ENCODE measurements at places on chromosomes 3 and 15.
A peak's percentile ranks its signal among the peaks of the same experiment; 100 is the strongest.

DNA sequence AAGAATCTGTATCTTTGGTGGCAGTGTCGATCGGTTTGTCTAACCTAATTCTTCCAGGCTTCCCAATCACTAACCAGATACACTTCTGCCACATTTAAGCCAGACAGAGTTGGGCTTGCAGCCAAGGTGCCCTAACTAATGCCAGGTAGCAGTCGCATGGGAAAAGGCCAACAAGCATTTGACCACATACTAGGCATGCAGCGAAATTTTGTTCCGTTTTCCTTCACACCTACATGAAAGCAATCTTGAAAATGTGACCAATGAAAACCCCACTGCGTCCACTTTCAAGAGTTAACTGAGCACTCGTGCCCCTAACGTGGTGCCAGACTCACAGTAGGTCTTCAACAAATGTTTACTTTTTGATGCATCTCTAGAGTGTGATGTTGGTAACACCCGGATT is 192.2 kb upstream of the TPM1 start:
- no peak for DNase-seq

GRCh38 chr15:66312144-66312543 is 18.8 kb downstream of the DIS3L start:
- DNase-seq = no peak

- DNase-seq = no peak
These were observed 29.3 kb downstream of the ZNF710 start for GRCh38 chr15:90030376-90030775.

GRCh38 chr3:34683851-34684250 is 885.4 kb downstream of the PDCD6IP start:
- DNase-seq = no peak

DNA sequence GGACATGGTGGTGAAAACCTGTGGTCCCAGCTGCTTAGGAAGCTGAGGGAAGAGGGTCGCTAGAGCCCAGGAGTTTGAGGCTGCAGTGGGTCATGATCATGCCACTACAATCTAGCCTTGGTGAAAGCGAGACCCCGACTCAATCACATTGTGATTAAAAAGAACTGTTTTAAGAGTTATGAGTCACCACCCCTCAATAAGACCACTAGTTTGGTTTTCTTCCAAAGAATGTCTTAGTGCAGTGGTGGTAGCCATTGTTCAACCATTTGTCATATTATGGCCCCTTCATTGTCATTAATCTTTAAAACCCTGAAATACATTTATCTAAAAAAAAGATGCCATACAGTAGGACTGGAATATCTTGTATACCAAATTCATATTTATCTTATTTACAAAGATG is 48.8 kb downstream of the BLM start:
- DNase-seq = no peak

DNA sequence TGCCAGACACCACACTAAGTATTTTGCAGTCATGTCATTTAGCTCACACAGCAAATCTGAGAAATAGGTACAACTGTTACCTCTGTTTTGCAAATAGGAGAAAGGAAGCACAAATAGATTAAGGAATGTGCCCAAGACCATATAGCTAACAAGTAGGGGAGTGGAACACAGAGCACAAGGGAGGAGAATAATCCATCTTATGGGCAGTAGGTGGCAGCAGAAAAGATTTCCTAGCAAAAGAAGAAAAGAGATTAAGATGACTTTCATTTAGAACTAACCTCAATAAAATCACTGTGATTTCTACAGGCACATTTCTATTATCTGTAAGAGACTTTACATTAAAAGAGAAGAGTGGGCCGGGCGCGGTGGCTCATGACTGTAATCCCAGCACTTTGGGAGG is 49.1 kb downstream of the NR1I2 start:
- no peak for DNase-seq

DNA sequence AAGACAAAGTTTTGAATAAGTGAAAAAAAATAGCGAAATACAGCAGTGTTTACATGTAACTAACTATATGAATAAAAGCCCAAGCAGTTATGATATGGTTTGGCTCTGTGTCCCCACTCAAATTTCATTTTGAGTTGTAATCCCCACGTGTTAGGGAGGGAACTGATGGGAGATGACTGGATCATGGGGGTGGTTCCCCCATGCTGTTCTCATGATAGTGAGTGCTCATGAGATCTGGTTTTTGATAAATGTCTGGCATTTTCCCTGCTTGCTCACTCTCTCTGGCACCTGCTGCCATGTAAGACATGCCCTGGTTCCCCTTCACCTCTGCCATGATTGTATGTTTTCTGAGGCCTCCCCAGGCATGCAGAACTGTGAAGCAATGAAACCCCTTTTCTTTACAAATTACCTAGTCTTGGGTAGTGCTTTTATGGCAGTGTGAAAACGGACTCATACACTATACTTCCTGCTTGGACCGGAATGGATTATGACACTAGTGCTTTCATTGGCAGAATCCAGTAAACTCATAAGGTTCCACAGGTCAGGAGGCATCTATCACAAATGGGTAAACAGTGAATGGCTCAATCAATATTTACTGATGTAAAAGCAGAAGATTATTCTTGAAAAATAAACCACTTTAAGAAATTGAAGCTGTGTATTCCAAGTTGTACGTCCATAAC is 192.1 kb downstream of the CBLB start:
- no peak for DNase-seq

DNA sequence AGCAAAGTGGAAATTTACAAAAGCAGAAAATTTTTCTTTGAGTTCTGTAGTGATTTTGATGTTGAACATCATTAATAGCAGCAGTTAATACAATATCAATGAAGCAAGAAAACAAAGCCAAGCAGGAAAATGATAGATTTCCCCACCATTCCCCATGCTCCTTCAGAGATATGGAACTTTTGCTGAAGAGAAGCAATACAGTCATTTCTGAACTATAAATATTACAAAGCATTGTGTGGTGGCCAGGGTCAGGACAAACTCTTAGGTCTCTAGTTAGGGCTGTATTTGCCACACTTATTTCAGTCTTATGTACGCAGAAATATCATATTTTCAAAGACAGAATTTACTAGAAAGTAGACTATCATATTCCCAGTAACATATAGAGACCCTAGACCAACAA is 88.8 kb upstream of the P3H2 start:
- DNase-seq = no peak

- DNase-seq = peak; percentile 38
These were observed at the start of gene CAMK1 for GRCh38 chr3:9769426-9770275. Gene CAMK1 (minus strand): TSS chr3:9769947. CDS start chr3:9767749, 2,198 bp downstream.

DNA sequence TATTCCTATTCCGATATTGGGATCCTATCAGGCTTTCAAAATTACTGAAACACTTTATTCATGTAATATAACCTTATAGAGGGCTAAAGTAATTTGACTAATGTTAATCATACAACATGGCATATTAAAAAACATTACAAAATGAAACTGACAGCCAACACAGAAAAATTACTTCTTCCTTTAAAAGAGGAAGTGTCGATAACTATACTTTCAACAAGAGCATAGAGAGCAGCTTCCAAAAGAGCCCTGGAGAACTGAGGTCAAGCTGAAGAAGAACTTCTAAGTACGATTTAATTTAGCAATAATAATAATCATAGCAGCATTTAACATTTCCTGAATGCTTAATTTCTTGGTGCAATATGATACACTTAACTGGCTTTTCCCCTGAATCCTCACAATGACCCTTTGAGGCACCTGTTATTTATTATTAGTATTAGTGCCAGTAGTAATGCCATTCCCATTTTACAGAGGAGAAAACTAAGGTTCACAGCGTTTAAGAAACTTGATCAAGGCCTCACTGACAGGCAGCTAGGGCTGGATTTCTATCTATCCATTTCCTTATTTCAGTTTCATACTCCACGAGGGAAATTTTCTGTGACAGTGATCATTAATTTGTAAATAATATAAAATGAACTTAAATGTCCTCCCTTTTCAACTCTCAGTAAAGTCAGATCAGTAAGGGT is 181.6 kb downstream of the CFAP20DC start:
- DNase-seq = no peak

DNA sequence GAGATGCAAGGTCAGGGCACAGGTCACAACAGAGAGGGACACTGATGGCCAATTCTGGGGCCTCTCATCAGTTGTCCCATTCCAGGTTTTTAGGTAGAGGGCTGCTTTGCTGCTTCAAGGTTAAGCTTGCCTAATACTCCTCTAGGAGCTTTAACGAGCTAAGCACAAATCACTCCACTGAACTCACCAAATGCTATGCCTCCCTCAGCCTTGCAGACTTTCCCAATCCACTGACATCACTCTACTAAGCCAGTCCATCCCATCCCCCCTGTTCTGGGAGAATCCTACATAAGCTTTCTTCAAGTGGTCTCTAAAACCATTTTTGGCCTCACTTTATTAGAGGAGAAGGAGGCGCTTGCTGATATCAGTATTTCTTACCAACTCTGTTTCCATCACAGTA is 24.8 kb upstream of the PDCD6IP start:
- no peak for DNase-seq

GRCh38 chr3:46135475-46135874 is 72.6 kb downstream of the CCR1 start:
- no peak for DNase-seq

DNA sequence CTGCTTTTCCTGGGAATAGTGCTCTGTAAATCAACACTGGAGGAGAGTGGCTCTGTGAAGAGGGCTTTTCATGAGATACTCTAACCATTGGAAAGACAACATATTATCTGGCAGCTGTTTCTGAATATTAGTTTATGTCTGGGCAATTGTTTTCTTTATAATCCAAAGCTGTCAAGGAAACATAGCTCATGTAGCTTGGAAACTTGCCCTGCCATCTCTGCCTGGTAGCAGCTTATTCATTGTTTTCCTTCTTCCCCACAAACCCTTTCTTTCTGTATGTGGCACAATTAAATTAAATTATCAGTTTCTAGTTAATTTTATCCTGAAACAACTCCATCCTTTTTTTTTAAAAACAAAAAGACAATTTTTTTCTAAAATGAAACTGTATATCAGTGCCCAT is 160.0 kb downstream of the EDEM1 start:
- DNase-seq = no peak

DNA sequence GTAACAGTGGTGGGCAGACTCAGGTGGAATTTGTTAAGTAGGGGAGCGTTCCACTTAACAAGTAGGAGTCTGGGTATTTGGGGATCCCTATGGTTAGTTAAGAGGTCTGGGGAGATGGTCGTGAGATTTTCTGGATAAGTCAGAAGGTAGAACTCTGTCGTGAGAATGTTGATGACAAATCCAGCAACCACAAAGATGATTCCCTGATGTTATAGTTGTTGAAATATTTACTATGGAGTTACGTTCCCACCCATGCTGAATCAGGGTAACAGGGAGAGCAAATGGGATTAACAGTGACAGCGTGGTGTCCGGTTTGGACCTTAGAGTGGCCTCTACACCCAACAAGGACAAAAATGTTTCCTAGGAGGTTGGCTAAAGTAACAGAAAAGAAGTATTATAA is 110.8 kb downstream of the MFSD1 start:
- DNase-seq = no peak

GRCh38 chr15:60994963-60995475 is 234.1 kb downstream of the RORA start:
- DNase-seq = no peak

DNA sequence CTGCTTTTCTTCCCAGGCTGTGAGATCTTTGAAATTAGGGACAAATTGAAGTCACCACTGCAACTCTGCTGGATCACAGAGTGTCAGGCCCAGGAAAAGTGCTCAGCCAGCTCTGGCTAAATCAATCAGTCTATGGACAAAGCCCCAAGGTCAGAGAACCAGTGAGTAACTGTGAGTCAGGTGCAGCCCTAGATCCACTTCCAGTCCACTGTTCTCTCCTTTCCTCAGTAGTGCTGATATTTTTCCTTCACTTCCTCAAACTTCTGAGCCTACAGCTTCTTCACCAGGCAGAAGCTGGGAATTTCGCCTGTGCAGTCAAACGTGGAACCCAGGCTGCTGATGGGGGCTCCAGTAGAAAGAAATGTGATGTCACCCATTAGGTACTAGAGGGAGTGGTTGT is 75.1 kb upstream of the TRIM42 start:
- no peak for DNase-seq
